ENCODE measurements at places on chromosomes 1 and 21.

DNA sequence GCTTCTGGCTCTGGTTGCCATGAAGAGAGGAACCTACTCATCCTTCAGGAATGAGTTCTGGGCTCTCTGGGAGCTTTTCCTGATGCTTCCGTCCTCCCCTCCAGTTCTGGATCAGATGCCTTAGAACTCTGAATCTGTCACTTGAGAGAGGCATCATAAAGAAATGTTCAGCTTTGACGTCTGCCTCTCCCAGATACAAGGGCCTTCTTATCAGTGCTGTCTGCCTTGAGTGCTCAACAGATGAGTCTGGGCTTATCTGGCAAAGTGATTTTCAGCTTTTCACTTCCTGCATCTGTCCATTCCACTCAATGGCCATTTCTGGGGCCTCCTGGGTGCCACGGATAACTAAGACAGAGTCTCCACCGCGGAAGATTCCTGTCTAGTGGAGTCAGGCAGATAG, 12.3 kb upstream of the OTUD3 start:
- DNase-seq: no peak

- no peak for DNase-seq
Measured at GRCh38 chr1:167582064-167582463, 28.5 kb upstream of the CREG1 start.

DNA sequence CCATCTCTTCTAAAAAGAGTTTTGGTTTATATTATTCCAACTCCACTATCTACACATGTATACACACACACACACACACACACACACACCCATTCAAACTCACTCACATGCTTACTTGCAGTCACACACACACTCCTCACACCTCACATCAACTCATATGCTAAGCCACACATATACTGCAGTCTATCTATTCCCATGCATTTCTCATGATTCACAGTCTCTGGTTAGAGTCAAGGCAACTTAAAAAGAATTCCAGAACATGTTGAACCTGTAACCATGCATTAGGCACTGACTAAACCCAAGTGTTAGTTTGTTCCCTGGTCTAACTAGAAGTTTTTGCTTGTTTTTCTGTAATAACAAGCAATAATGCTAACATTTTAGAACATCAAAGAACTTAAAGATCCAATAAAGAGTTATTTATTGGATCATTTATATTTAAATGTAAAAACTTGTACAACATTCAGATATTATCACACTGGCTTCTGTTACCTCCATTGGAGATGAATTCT, 931.1 kb downstream of the PLA2G4A start:
- DNase-seq: no peak

DNA sequence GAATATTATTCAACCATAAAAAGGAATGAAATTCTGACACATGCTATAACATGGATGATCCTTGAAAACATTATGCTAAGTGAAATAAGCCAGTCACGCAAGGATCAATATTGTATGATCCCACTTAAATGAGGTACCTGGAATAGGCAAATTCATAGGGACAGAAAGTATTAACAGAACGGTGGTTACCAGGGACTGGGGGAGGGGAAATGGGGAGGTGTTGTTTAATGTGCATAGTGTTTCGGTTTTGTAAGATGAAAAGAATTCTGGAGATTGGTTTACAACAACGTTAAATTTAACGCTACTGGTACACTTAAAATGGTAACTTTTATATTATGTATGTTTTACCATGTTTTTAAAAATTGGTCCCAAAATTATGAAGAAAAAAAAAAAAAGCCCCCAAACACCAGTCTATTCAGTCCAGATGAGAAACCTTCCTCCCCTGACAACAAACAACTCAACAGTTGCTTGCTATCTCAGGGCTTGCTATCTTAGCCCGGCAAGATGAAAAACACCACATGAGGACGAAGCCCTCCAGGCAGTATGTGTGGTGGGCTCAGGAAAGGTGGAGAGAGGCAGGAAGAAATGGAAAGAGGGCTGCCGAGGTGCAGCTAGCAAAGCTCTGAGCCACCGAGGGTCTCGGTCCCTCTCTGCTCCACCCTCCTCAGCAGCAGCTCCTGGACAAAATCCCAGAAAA, 8.5 kb downstream of the NUAK2 start:
- no peak for DNase-seq

DNA sequence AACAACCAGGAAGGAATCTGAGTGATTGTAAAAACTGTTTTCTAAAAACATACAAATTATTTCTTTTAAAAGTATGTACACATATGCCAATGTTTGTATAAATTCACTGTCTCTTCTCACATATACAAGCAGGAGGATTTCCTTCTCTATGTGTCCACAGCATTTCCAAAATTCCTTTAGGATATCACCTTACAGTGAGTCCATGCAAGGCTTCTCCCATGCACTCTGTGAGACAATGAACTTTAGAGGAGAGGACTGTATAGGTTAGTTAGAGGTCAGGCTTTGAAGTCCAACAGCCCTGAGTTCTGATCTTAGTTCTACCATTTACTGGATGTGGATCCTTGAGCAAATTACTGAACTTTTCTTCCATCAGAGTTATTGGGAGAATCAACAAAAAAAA, 34.1 kb upstream of the USH2A start:
- DNase-seq: no peak

DNA sequence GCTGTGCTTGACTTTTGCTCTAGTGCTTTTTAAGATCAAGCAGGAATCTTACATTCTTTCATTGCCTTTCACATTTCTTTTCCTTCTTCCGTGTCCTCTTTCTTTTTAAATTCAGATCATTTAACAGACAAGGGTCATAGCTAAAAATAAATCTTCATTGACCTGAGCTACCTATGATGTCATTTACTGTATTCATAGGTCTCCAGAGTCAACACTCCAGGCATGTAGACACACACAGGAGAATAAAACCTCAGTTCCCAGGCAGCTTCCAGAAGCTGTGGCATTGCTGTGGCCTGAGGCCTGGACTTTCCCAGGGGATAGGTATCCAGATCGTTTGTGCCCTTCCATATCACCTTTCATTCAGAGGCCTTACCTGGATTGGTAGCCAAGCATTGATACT, 38.5 kb upstream of the ENAH start:
- DNase-seq: no peak

- DNase-seq: no peak
Measured at GRCh38 chr1:218809625-218810024, 364.1 kb upstream of the LYPLAL1 start.

- DNase-seq: peak; percentile 68
Measured at GRCh38 chr21:45596704-45597318, 46.7 kb upstream of the PCBP3 start.

DNA sequence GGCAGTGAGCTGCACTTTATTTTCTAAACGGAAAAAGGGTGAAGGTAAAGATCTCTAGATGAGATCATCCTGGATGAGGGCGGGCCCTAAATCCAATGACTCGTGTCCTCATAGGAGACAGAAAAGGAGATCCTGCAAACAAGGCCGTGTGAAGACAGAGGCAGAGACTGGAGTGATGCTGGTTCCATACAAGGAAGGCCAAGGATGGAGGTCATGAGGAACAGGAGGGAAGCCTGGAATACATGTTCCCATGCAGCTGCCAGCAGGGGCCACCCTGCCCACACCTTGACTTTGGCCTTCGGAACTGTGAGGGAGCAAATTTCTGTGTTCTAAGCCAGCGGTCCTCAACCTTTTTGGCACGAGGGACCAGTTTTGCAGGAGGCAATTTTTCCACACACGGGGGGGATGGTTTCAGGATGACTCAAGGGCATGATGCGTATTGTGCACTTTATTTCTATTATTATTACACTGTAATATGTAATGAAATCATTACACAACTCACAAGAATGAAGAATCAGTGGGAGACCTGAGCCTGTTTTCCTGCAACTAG, 94.3 kb downstream of the PSMG1 start:
- no peak for DNase-seq

- DNase-seq: no peak
Measured at GRCh38 chr1:53629101-53629691, 109.8 kb downstream of the GLIS1 start.

- DNase-seq: no peak
Measured at GRCh38 chr1:95233319-95233736, 682 bp upstream of the RWDD3 start.

DNA sequence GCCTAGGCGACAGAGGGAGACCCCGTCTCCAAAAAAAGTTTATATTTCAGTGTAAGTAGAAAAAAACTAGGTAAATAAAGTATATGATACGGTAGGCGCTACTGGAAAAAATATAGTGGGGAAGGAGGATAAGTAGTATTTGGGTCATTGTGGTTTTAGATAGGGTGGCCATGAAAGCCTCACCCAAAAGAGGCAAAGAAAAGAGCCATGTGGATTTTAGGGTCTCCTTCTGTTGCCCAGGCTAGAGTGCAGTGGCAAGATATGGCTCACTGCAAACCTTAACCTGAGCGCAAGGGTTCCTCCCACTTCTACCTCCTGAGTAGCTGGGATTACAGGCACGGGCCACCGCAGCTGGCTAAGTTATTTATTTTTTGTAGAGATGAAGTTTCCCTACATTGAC, 17.1 kb downstream of the LEPR start:
- DNase-seq: no peak

- peak; percentile 16 for DNase-seq
Measured at GRCh38 chr1:147273409-147274336, 31.2 kb downstream of the CHD1L start.

- no peak for DNase-seq
Measured at GRCh38 chr1:178682886-178683285, 42.2 kb upstream of the RALGPS2 start.

DNA sequence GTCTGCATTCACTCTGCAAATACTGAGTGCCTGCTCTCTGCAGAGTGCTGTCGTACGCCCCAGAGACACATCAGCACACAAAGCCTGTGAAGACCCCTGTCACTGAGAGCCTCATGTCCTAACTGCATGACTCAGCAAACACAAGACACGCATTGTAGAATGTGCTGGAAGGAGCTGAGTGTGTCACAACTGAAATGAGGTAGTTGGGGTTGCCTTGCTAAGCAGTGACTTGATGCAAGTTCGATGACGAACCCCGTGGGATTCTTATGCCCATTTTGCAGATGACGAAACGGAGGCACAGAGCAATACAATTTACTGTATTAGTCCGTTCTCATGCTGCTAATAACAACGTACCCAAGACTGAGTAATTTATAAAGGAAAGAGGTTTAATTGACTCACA, 65.1 kb downstream of the RIPK4 start:
- DNase-seq: no peak

DNA sequence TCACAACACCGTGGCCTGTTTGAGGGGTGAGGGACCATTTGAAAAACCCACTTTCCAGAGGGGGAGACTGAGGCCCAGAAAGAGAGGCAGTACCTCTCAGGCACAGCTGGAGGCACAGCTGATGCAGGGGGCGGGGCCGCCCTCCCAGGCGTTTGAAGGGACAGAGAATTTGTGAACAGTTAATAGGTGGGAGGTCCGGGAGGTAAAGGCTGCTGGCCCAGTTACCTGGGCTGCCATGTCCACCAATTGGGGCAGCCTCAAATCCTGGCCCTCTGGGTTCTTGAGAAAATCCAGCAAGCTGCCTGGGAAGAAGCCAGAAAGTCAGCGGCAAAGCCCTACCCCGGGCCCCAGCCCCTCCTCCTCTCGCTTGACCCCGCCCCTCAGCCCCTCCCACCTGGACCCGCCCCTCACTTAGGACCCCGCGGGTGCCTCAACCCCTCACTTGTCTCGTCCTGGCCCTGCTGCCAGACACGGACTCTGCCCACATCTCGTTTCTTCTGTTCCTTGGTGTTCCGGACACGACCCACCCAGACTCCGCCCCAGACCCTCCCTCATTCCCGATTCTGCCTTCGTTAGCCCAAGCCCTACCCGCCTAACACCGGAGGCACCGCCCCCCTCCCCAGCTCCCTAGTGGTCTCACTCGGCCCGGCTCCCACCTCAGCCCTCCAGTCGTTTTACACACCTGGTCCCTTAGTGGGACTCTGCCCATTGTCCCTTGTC, 10.8 kb upstream of the AHDC1 start:
- DNase-seq: no peak

DNA sequence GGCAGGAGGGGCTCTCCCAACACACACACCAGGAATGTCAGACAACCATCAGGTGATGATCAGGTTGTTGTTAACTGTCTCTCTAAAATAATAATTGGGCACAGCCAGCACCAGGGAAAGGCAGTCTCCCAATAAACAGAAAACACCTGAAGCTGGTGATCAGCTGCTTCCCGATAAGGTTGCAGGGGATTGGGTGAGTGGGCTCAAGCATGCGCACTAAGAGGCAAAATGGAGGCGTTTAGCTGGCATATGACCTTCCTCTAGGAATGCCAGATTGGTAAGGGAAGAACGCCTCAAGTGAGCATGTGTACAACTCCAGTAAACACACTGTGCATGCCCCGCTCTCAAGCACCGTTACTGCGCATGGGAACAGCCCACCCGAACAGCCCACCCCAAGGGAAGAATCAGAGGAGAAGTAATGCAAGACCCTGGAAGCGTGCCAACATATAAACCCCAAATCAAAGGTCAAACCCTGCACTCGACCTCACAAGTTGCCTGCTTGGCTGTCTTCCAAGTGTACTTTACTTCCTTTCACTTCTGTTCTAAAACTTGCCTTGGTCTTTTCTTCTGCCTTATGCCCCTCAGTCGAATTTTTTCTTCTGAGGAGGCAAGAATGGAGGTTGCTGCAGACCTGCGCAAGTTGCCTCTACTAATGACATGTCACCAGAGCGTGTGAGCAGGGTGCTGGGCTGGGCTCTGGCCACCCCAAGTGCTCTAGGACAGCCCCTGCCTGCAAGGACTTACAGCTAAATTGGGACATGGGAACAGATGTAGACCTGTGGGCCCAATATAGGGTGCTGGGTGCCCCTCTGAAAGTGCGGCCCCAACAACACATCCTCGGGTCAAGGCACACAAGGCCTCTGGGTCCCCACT, 200.8 kb downstream of the RHOU start:
- no peak for DNase-seq

GRCh38 chr1:83692524-83693381, 306.2 kb downstream of the TTLL7 start:
- no peak for DNase-seq

- no peak for DNase-seq
Measured at GRCh38 chr1:177913762-177914540, 55.9 kb downstream of the SEC16B start.

DNA sequence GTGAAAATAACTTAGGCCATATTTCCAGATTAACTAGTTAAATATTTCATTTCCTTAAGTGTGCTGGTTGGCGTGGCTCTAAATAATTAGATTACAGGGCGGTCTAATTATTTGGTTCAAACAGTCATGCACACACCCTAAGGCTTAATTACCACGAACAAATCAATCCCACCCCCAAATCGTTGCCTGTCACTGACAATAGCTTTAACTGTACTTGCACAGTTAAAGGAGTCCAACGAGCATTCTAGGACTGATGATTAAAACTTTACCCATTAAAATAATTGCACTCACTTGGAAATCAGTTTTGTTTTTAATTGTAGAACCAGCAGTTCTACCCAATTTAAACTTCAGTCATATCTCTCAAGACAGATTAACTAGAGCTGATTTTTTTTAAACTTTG, 1.5 kb upstream of the POU2F1 start:
- no peak for DNase-seq

- no peak for DNase-seq
Measured at GRCh38 chr1:113388621-113389358, 1.5 kb upstream of the MAGI3 start.

GRCh38 chr1:181660621-181661020, 177.3 kb downstream of the CACNA1E start:
- DNase-seq: no peak

Measured in GM12891 (cell line).